ENCODE measurements at places on chromosomes 4 and X.

GRCh38 chr4:124631760-124632159, 80.8 kb downstream of the ANKRD50 start:
- DNase-seq, result peak; percentile 74

- DNase-seq, result no peak
These were observed 117.9 kb downstream of the PDHA2 start for GRCh38 chr4:95957759-95958158.

DNA sequence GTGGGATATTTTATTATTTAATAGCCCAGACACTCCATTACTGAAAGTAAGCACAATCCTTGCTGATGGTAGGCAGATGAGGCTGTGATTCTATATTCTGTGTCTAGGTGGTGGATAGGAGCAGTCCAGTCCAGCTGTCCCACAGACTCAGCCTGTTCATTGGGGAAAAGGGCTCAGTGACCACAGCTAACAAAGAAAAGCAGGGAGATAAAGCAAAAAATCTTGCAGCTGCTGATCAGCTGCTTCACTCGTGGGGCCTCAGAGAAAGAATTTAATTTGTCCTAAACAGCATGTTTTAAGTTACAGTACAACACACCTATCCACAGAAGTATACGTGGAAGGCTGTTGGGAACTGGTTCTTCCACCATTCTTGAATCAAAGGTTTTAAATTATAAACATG, 40.7 kb upstream of the ANK2 start:
- no peak for DNase-seq

DNA sequence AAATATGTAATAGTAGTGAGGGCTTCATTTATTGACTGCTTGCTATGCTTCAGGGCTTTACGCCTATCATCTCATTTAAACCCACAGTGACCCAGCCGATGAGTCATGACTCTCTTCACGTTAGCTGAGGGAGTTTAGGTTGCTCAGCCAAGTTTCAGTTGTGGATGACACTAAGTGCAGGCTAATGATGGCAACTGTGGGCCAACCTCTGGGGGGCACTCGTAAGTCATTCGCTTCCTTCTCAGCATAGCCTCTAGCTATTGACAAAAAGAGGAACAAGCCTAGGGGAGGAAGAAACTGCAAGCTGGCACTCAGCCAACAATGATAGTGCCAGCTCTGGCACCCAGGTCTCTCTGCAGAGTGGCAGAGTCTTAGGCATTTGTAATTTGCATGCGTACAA, 325.0 kb downstream of the ARHGAP10 start:
- DNase-seq, result peak; percentile 15

DNA sequence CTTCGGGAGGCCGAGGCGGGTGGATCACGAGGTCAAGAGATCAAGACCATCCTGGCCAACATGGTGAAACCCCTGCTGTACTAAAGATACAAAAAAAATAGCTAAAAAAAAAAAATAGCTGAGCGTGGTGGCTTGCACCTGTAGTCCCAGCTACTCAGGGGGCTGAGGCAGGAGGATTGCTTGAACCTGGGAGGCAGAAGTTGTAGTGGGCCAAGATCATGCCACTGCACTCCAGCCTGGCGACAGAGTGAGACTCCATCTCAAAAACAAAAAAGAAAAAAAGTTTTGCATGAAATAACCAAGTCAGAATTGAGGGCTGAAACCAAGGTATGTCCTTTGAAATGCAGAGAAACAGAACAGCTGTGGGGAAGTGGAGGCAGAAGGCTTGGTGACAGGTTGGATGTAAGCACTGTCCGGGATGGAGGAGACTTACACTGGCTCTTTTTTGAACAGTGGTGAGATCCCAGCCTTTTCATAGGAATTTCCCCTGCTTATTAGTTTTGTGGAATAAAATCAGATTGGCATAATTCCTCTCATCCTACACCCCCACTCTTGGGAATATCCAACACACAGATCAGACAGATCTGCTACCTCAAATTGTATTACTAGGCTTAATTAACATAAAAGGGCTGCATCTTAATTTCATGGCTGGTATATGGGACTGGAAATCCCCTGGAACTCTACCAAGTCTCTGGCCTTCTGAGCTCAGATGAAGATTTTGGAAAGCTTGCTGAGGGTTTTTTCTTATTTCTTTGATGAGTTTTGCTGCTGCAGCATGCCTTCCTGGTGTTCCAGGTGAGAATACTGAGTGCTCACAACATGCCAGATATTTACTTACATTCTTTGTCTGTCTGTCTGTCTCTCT, 18.8 kb upstream of the C4orf36 start:
- no peak for DNase-seq

GRCh38 chr4:160894809-160895208, 1269.0 kb downstream of the FSTL5 start:
- no peak for DNase-seq

- no peak for DNase-seq
These were observed 1.2 kb downstream of the NPNT start for GRCh38 chr4:105896461-105896942.

- no peak for DNase-seq
These were observed 765.7 kb upstream of the POU3F4 start for GRCh38 chrX:82742351-82742750.

- peak; percentile 50 for DNase-seq
These were observed 57.2 kb upstream of the MTMR1 start for GRCh38 chrX:150635952-150636351.

DNA sequence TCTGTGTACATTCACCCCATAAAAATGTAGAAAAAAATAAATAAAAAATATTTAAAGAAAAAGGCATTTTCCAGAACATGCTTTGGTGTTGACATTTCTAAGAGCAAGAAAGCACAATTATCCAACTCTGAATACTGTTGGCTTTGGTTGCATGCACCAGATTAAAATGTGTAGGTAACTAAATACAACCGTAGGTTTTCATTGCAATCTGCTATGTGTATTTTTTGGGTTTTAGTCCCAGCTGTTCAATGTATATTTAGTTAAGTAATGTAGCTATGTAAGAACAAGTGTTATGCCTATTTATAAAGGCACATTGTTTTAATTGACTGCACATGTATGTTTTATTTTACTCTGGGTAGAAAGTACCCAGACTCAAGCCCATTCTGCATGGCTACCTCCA, 108.1 kb upstream of the PAQR3 start:
- no peak for DNase-seq

- DNase-seq, result no peak
These were observed 75.5 kb downstream of the ANXA10 start for GRCh38 chr4:168167714-168168284.

All from HS-5 (cell line).